Ureter (tissue), 1 donor: ENCODE measurements at places on chromosomes 5 and 9. TPM values are rescaled to one million over a fixed set of nuclear protein-coding genes. Genes with fewer than 3 reads are reported as not detected.

DNA sequence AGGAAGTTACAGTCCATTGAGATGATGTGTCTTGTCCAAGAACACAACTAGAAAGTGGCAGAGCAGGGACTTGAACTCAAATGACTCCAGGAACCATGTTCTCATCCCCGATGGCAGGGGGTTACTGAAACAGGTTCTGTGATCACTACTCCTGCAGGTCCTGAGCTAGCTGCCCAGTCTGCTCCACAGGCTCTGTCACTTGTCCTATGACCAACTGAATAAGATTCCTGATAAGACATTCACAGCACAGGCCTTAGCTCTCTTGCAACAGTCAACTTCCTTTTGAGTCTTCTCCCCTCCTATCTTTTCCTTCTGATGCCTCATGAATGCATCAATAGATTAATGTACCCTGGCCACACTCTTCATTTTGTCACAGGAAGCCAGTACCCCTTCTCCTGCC lies 109.2 kb downstream of the SH3TC2 start:
- no peak for DNase-seq

- DNase-seq, result peak; percentile 47
Observed at GRCh38 chr5:35230038-35230611, at the start of gene PRLR. TSS of gene PRLR (minus strand) at chr5:35230487. CDS start at chr5:35089620, 140,867 bp downstream.

- DNase-seq, result no peak
Observed at GRCh38 chr9:134680393-134681060, 38.9 kb downstream of the COL5A1 start.

GRCh38 chr9:109981091-109981490 lies 201.1 kb downstream of the PALM2AKAP2 start:
- DNase-seq, result no peak

The CATSPER3 gene
- 0.99 TPM for total RNA-seq
